ENCODE measurements at places on chromosomes 2 and 18. TPM values are rescaled to one million over a fixed set of nuclear protein-coding genes. Genes with fewer than 3 reads are reported as not detected.

SULT1C4 gene
- 3.6 TPM for total RNA-seq

PROC gene
- total RNA-seq: 0.71 TPM

NTSR2 gene
- total RNA-seq: not detected

STARD6 gene
- total RNA-seq: 0.09 TPM

ZNF892 gene
- 5.3 TPM for total RNA-seq

AFF3 gene
- total RNA-seq: 9.7 TPM

ZNF396 gene
- 1.7 TPM for total RNA-seq

CLEC4F gene
- total RNA-seq: 0.09 TPM

RNF125 gene
- 5.1 TPM for total RNA-seq

SLC9A4 gene
- total RNA-seq: 0.05 TPM

ADCY3 gene
- 17.1 TPM for total RNA-seq

DNA sequence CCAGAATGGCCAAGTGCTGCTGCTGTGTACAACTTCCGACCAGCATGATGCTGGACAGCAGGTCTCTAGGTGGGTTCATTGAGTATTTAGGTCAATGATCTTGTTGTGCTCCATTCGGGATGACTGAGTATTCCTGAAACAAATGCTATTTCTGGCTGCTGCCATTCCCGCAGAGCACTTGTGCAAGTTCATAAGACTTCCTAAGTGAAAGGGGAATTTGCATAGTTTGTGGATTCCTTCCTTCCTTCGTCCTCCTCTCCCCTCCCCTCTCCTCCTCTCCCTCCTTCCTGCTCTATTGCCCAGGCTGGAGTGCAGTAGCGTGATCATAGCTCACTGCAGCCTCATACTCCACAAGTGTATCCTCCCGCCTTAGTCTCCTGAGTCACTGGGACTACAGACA is 40.4 kb downstream of the LDLRAD4 start:
- DNase-seq: no peak

GRCh38 chr2:126907671-126908070 is 9.0 kb downstream of the TEX51 start:
- no peak for DNase-seq

- no peak for DNase-seq
Observed at GRCh38 chr2:15559379-15560139, 1.6 kb downstream of the NBAS start.

DNA sequence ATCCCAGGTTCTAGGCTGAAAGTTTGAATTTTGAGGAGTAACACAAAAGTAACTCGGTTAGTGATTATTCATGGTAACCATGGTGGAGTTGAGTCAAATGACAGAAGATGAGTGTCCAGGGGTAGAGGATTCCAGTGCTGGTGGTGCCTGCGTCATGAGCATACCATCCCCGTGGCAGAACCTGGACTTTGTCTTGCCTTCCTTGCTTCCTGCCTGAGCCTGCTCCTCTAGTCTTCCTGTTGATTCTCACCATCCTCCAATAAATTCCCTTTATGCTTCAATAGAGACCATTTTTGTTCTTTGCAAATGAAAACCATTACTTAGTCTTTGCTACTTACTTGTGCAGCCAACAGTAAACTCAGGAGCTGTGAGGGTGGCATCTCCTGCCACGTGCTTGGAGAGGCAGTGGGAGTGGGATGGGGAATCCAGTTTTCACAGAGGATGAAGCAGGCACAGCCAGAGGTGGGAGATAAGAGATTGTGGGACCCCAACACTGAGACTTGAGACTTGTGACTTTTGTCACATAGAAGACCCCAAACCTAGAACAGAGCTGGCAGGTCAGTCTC is 4.1 kb upstream of the YES1 start:
- DNase-seq: no peak

GRCh38 chr2:68650645-68651044 is 7.3 kb downstream of the PROKR1 start:
- no peak for DNase-seq

GRCh38 chr18:67662996-67663395 is 146.5 kb upstream of the DSEL start:
- no peak for DNase-seq

GRCh38 chr2:188473306-188473705 is 181.6 kb downstream of the GULP1 start:
- no peak for DNase-seq

DNA sequence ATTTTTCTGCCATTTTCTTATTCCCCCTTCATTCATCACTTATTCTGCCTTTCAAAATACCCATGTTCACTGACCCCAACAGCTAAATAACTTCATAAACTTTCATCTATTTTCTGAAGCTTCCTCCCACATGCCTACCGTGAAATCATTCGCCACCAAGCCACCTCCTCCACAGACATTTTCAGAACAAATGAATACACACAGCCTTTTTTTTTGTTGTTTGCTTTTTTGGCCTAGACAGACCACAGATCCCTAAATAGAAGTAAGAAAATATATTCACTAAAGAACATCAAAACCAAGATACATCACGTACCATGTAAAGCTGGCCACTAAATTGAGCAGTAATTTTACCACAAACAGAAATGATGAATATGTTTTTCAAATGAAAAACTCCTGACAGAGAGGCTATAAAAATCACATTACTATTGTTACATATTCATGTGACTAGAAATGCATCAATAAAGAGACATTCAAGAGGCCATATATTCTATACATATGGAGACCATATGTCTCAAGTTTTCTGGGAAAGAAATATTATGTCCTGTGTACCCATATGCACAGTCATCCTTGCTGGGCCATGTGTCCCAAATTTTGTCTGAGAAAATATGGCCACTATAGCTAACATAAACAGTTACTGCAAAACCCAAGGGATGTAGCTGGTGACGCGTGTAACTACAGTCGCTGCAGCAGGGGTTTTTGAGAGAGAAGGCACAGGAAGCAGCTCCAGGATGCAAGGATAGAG is 200.3 kb downstream of the FBXO15 start:
- DNase-seq: no peak

- no peak for DNase-seq
Observed at GRCh38 chr2:47002031-47002430, 86.4 kb upstream of the MCFD2 start.

- DNase-seq: no peak
Observed at GRCh38 chr2:47531378-47532042, 128.6 kb downstream of the MSH2 start.

- no peak for DNase-seq
Observed at GRCh38 chr2:74497777-74498499, 1.5 kb downstream of the LBX2 start.

GRCh38 chr18:54558609-54559585 is 32.1 kb upstream of the DYNAP start:
- DNase-seq: peak; percentile 9

- DNase-seq: no peak
Observed at GRCh38 chr2:122395687-122396086, 640.2 kb downstream of the TSN start.
